Activated CD4-positive, alpha-beta T cell treated with anti-CD3 and anti-CD28 coated beads for 4 hours (primary cell): ENCODE measurements at places on chromosomes 6 and 20.

- no peak for DNase-seq
Measured at GRCh38 chr20:23150304-23151007, 64.3 kb upstream of the CD93 start.

DNA sequence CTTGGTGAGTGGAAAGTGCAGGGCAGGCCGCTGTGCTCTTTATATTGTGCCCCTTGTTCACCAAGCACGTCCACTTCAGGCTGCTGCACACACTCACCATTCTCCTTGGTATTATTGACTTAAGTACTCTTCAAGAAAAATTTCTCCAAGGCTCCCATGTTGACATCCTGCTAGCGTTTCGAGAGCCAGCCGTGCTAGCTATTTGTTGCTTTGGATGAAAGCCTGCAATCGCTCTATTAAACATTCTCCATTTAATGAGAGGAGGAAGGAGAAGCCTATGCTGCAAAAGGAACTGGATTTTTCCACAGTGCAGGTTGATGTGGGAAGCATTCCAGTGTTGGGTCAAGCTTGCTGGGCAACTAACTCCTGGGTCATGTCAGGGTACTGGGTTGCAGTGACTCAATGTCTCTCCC, 113.5 kb downstream of the CD83 start:
- DNase-seq: no peak

- no peak for DNase-seq
Measured at GRCh38 chr6:144153260-144153659, 2.9 kb downstream of the STX11 start.

DNA sequence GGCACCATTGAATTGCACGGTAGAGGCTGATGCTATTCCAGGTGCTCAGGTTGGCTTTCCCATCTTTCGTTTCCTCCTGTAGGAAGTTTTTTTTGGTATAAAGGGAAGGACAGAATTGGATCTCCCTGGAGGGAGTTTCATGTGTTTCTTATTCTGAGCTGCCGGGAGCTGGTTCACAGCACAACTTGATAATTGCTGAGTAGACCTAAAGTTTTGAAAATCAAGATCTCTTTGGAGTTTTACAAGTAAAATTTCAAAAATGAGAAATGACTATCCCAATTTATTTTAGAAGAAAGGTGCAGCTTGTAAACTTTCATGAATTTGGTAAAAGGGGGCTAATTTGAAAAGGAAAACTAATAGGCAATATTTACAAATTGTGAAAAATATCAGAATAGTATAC, 125.2 kb upstream of the ESR1 start:
- DNase-seq: no peak

GRCh38 chr6:11732036-11732631, 46.5 kb downstream of the ADTRP start:
- peak; percentile 42 for DNase-seq
